ENCODE measurements at places on chromosomes 12 and 14. TPM values are rescaled to one million over a fixed set of nuclear protein-coding genes. Genes with fewer than 3 reads are reported as not detected.

C3AR1 gene
- 0.28 TPM for total RNA-seq

GRCh38 chr14:95701846-95702221, 12.1 kb downstream of the TCL1A start:
- DNase-seq: no peak

DNA sequence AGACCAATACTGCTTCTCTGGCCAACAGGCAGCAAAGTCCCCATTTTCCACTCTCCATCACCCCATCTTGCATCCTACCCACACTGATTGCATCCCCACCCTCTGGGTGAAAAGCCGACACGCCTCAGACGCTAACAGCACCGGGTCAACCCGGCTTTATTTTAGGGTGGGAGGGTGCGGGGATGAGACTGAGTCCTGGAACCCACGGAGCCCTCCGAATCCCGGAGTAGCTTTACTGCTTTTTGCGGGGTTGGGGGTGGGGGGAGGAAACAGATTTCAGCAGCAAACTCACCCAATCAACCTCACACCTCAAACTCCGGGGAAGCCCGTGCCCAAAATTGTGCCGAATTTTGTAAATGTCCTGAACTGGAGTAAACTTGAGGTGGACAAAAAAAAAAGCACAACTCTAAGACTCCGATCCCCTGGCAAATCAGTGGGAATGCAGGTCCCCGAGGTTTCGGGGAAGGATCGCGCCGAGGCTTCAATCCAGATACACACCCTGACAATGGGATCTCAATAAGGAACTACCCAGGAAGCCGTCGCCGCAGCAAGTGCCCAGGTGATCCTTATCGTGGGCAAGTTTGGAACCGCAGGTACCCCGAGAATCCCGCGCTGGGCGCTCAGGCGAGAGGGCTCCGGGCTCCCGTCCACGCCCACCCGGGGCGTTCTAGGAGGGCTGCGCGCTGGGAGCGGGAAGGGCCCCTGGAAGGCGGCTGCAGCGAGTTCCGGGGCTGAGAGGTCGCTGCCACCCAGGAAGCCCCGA, 1.1 kb downstream of the GCH1 start:
- DNase-seq: no peak

RAB15 gene
- 14.3 TPM for total RNA-seq

GRCh38 chr12:48160807-48161206, 3.5 kb upstream of the ASB8 start:
- peak; percentile 29 for DNase-seq

Measured in pulmonary artery endothelial cell (primary cell).